ENCODE measurements at places on chromosomes 13 and 19.
A peak's percentile ranks its signal among the peaks of the same experiment; 100 is the strongest.

DNA sequence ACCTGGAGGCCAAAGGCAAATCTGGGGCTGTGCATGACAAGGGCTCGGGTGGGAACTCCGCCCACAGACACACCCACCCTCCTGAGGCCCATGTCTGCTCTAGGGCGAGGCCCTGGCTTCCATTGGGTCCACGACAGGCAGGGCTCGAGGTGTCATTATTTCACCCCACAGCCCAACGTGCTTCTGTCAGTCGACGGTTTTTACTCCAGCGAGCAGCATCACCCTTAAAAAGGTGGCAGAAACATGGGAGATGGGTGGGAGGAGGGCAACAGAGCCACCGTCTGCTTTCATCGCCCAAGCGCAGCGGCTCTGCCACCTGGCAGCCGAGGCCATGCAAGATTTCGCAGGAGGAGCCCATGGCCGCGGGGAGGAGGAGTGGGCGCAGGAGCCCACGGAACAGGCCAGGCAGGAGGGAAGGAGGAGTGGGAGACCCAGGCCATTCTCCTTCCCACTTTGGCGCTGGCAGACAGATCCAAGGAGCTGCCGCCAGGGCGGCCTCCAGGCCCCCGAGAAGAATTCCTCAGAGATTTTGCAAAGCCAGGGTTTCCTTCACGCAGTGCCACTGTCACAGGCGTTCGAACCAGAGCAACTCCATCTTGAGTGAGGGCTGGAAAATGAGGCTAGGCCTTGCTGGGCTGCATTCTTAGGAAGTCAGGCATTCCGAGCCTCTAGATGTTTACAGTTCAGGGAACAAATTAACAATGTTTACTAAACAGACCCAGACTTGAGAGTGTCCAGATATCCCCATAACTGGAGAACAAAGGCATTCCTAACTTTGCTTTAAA lies 49.3 kb upstream of the TUBGCP3 start:
- DNase-seq: no peak

GRCh38 chr13:25906191-25906661 lies 145.6 kb downstream of the SHISA2 start:
- no peak for DNase-seq

DNA sequence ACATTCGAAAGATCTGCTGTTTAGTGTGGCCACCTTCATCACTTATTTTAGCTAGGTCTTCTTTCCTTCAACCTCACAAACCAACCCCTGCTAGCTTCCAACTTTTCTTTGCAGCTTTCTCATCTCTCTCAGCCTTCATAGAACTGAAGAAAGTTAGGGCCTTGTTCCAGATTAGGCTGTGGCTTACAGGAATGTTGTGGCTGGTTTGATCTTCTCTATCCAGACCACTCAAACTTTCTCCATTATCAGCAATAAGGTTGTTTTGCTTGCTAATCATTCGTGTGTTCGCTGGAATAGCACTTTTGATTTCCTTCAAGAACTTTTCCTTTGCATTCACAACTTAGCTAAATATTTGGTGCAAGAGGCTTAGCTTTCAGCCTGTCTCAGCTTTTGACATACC lies 44.7 kb downstream of the CARS2 start:
- DNase-seq: no peak

- peak; percentile 10 for DNase-seq
Observed at GRCh38 chr13:75299913-75300862, 181.8 kb downstream of the TBC1D4 start.

- DNase-seq: no peak
Observed at GRCh38 chr19:24063295-24063694, 23.7 kb upstream of the ZNF254 start.

DNA sequence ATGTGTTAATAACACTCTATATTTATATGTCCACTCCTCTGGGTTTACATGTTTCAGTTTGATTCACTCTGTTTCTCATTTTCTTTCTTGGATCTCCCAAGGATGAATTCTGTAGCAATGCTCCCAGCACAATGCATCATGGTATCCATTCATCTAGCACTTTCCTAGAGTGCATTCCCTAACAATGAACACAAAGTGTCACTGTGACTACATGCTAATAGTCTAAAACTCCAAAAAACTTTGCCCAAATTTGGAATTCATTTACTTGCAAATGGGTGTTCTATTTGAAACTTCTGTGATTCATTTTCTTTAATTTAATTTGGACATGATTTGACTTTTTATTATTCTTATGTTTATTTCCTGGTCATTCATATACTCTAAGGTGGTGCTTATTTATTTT lies 286.3 kb downstream of the POU4F1 start:
- DNase-seq: no peak

DNA sequence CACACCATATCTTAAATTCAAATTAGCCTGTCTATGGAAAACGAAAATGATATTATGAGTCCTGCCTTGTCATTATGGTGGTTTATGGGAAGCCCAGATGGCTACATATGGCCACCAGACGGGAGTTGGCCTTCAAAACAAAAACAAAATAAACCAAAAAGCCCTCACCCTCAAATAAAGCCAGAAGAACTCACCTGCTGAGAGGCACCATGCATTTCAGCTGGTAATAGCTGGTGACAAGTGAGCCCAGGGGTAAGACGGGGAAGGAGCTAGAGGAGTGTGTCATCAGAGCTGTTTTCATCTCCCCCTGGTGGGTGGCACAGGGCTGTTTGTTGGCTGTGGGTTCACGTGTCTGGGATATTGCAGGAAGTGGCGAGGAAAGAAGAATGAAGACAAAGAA lies 152.9 kb downstream of the EFNB2 start:
- DNase-seq: no peak

- DNase-seq: peak; percentile 21
Observed at GRCh38 chr13:80469853-80470381, 129.0 kb upstream of the SPRY2 start.

GRCh38 chr13:110354123-110354627 lies 47.1 kb downstream of the COL4A2 start:
- no peak for DNase-seq

DNA sequence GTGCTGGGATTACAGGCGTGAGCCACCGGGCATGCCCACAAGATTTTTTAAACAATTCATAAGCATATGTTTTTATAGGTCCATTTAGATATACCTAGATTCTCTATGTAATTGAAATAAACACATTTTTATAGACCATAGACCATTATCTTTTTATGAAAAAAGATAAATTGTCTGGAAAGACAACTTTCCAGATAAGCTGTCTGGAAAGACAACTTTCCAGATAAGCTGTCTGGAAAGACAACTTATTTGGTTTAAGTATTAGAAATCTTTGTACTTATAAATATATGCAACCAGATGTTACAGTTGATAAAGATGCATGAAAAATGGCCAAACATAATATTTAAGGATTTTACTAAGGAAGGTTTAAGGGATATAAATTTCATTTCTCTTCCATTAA lies 538.5 kb downstream of the GPC6 start:
- DNase-seq: no peak

GRCh38 chr13:52850396-52851136 lies 2.1 kb upstream of the PCDH8 start:
- DNase-seq: peak; percentile 37

- peak; percentile 34 for DNase-seq
Observed at GRCh38 chr19:12364391-12365235, 870 bp downstream of the ZNF442 start.

- DNase-seq: no peak
Observed at GRCh38 chr13:54945973-54946372, 1917.4 kb downstream of the OLFM4 start.

DNA sequence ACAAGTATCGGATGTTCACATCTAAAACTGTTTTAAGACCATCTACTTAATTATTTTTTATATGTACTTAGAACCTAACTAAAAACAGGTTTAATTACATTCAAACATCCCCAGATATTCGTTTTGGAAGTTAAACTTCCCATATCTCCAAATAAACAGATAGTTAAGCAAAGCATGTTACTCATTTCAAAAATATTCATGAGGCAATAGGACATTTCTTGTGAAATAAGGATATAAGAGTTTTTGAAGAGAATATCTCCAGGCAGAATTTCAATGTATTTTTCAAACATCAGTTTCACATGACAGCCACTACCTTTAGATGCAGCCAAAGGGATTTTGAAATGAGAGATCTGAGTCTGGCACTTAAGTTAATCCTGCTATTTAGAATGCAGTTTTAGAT lies 697.5 kb downstream of the SLITRK1 start:
- no peak for DNase-seq

DNA sequence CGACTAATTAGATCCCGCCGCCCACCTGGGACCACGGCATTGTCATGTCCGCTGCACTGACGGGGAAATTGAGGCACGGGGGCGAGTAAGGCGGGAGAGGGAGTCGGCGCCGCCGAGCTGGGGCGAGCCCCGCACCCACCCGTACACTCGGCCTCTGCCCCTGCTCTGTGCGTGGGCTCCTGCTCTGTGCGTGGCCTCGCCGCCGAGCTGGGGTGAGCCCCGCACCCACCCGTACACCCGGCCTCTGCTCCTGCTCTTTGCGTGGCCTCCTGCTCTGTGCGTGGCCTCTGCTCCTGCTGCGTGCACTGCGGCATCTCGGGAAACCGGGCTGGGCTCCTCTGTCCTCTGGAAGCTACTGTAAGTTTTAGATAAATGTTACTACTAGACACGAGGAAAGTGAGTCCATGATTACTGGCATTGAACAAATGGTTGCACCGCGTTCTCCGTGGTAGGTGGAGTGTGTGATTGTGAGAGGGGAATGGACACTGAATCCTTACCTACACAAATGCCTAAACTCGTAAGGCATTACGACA lies 826 bp upstream of the C1QTNF9 start:
- no peak for DNase-seq

- DNase-seq: no peak
Observed at GRCh38 chr19:22616659-22617058, 17.5 kb upstream of the ZNF492 start.

DNA sequence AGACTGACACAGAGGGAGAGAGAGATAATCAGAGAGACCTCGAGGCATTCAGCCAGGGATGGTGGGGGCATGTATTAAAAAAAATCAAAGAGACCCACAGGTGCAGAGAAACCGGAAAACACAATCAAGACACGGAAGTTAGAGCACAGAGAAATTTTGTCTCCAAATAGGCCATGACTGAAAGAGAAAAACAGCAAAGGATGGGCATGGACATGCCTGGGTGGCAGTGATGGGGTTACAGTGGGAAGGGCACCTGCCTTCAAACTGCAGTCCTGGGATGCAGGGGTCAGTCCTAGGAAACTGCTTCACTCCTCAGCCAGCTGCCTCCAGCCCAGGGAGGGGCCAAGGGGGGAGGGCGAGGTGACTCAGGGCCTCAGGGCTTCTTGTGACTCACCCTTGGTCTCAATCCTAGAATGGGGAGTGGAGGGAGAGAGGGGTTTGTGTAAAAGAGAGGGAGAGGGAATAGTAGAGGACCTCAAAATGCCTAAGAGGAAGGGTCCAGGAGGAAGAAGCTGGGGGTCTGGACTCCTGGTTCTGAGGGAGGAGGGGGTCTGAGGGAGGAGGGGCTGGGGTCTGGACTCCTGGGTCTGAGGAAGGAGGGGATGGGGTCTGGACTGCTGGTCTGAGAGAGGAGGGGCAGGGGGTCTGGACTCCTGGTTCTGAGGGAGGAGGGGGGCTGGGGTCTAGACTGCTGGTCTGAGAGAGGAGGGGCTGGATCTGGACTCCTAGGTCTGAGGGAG lies 3.6 kb upstream of the KCNN4 start:
- peak; percentile 78 for DNase-seq

GRCh38 chr19:53196777-53197396 lies 3.7 kb upstream of the ZNF665 start:
- DNase-seq: peak; percentile 76

GRCh38 chr13:20159646-20160305 lies 1.1 kb downstream of the GJA3 start:
- DNase-seq: no peak

- no peak for DNase-seq
Observed at GRCh38 chr13:76830805-76831204, 55.4 kb downstream of the KCTD12 start.

GRCh38 chr13:55013051-55013450 lies 1984.4 kb downstream of the OLFM4 start:
- no peak for DNase-seq

- DNase-seq: no peak
Observed at GRCh38 chr13:85724546-85725432, 74.4 kb downstream of the SLITRK6 start.

- no peak for DNase-seq
Observed at GRCh38 chr13:68030152-68030809, 800.1 kb upstream of the PCDH9 start.

DNA sequence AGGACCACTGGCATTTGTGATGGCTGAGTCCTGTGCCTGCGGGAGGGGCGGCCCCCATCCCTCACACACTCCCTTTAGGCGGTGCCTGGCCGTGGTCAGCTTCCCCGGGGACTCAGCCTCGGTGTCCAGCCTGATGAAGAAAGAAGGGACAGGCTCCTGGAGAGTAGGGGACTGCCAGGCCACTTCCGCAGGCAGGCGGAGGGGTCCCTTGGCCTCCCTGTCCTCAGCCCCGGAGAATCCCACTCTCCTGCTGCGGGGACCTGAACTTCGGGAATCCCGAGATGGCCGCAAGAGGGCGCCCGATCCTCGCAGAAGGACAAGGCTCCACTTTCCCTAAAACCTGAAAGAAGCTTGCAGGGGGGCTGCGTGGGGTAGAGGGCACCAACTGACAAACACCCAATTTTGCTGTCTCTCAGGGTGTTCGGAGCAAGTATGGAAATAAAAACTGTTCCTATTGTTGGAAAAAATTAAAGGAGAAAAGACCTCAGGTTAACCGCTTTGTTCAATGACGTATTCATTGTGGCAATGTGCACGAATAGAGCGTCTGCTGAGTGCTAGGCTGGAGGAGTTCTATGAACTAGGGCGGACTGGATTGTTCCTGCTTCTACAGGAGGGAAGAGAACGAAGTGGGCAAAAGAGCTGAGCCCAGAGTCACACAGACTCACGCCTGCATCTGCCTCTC lies 297.3 kb downstream of the ZNF536 start:
- peak; percentile 41 for DNase-seq

GRCh38 chr13:46536341-46536740 lies 16.6 kb upstream of the LRCH1 start:
- no peak for DNase-seq

GRCh38 chr19:30711296-30711695 lies 339.1 kb downstream of the ZNF536 start:
- DNase-seq: no peak

DNA sequence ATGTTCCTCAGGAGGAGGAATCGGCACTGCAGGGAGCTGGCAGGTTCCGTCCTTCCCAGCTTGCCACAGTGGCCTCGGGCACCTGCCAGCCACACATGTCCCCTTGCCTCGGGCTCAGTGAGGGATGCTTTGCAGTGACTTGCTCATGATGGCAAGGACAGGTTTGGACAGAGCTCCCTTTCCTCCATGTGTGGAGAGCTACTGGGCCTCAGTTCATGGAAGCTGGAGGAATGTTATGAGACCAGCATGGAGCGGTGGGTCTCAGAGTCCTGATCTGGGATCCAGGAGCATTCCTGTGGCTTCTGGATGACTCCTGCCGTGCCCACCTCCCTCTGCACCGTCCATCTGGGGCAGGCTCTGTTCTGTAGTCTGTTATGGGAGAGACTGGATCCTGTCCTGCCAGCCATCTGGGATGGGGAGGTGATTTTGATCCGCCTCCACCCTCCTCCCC lies 59.2 kb downstream of the SIPA1L3 start:
- peak; percentile 29 for DNase-seq

DNA sequence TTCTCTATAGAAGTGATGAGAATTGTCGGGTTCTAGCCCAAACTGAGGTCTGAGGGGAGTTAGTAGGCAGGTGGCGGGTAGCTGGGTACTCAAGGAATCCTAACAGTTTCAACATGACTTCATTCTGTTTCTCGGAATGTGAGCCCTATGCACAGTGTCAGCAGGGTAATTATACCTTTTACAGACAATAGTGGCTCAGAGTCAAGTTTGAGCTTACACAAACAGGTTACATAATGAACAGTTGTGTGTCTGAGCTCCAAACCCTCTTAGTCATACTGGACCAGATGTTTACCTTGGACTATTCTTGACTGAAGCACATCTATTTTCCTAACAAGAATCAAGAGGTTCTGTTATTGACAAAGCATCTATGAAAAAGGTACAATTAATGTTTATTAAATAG lies 1066.7 kb upstream of the PCDH20 start:
- DNase-seq: no peak
